ENCODE measurements at places on chromosomes 11 and 22. TPM values are rescaled to one million over a fixed set of nuclear protein-coding genes. Genes with fewer than 3 reads are reported as not detected.

DNA sequence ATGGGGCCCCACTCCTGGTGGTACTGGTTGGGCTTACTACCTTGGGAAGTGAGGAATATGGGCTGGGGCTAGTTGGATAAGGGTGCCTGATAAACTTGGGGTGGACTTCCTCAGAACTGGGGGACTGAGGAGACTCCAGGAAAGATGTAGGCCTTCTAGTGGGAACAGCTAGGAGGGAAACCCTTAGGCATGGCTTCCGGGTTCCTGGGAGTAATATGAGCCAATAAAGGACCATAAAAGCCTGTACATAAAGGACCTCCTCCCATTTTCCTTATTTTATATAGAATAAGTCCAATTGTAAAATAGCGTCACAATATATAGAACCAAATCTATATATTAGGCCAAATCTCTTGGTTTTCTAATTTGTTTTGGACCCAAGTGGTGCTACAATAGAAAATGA is 18.4 kb upstream of the RNASEH2C start:
- peaks cover 43% of the 10 kb centered on the region for H3K27me3 ChIP-seq
- H3K27ac ChIP-seq, result no peak overlapping the region
- H3K36me3 ChIP-seq, result peaks cover 3% of the 10 kb centered on the region
- no peak for DNase-seq
- no peaks in the 10 kb centered on the region for H3K4me1 ChIP-seq

DNA sequence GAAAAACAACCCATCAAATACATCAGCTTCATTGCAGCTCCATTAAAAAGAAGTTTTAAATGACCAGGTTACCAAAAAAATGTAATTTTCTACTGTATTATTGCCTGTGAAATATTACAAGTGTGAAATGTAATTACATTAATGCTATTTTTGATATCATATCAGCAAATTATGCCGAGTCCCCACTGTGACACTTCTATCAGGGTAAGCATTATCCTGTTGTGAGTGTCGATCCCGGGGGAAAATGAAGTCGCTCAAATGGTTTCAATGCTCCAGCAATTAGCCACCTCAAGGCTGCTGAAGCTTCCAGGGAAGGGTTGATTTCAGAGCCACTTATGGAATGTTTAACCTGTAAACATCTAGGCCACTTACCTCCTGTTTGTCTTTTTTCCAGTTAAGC is 70.4 kb downstream of the RCN1 start:
- peaks cover under 1% of the 10 kb centered on the region for H3K36me3 ChIP-seq
- H3K27ac ChIP-seq, result no peak overlapping the region
- H3K4me1 ChIP-seq, result no peaks in the 10 kb centered on the region
- peaks cover 28% of the 10 kb centered on the region for H3K27me3 ChIP-seq
- DNase-seq, result no peak
- H3K4me3 ChIP-seq, result no peak overlapping the region

- H3K36me3 ChIP-seq, result no peaks in the 10 kb centered on the region
- H3K27me3 ChIP-seq, result no peaks in the 10 kb centered on the region
- no peak overlapping the region for H3K4me3 ChIP-seq
These were observed 262.3 kb upstream of the MTNR1B start for GRCh38 chr11:92707173-92707619.

DNA sequence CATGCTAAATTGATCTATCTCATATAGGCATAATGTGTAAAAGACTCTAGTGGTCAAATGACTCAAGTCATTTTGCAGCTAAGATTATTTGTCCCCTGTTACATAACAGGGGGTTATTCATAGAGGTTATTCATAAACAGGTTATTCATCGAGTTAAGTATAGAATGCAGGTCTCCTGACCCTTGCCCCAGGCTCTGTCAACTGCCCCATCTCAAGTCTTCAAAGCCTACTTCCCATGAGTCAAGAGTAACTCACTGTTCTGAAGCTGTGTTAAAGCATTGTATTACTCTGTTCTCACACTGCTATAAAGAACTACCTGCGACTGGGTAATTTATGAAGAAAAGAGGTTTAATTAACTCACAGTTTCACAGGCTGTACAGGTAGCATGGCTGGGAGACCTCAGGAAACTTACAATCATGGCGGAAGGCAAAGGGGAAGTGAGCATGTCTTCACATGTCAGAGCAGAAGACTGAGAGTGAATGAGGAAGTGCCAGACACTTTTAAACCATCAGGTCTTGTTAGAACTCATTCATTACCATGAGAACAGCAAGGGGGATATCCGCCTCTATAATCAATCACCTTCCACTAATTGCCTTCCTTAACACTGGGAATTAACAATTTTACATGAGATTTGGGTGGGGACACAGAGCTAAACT is 226.2 kb upstream of the BLID start:
- H3K27me3 ChIP-seq, result no peaks in the 10 kb centered on the region
- no peak overlapping the region for H3K27ac ChIP-seq
- no peak for DNase-seq
- H3K36me3 ChIP-seq, result no peaks in the 10 kb centered on the region

- peak overlapping the region; percentile 22 for H3K4me3 ChIP-seq
- H3K27me3 ChIP-seq, result no peaks in the 10 kb centered on the region
- H3K4me1 ChIP-seq, result peaks cover 62% of the 10 kb centered on the region
These were observed 42.2 kb downstream of the UBASH3B start for GRCh38 chr11:122697636-122698167.

The LRRC74B gene
- total RNA-seq, result not detected

Measured in activated CD8-positive, alpha-beta memory T cell treated with anti-CD3 and anti-CD28 coated beads, Interleukin-2, amount 10 ng/mL, durations not matched to agents 7 days and 5 days (primary cell).